ENCODE measurements at places on chromosomes 12 and 14. TPM values are rescaled to one million over a fixed set of nuclear protein-coding genes. Genes with fewer than 3 reads are reported as not detected.

The NRXN3 gene
- total RNA-seq, result 0.51 TPM

GRCh38 chr12:54749191-54749818, 101.1 kb upstream of the DCD start:
- DNase-seq, result no peak
- H3K4me3 ChIP-seq, result no peak overlapping the region
- H3K27me3 ChIP-seq, result no peaks in the 10 kb centered on the region
- H3K4me1 ChIP-seq, result no peaks in the 10 kb centered on the region
- no peak overlapping the region for H3K27ac ChIP-seq

- no peak overlapping the region for H3K4me3 ChIP-seq
- no peak overlapping the region for H3K27ac ChIP-seq
- H3K27me3 ChIP-seq, result no peaks in the 10 kb centered on the region
- no peak for DNase-seq
- no peaks in the 10 kb centered on the region for H3K36me3 ChIP-seq
These were observed 904.4 kb downstream of the GALC start for GRCh38 chr14:87088588-87088987.

DNA sequence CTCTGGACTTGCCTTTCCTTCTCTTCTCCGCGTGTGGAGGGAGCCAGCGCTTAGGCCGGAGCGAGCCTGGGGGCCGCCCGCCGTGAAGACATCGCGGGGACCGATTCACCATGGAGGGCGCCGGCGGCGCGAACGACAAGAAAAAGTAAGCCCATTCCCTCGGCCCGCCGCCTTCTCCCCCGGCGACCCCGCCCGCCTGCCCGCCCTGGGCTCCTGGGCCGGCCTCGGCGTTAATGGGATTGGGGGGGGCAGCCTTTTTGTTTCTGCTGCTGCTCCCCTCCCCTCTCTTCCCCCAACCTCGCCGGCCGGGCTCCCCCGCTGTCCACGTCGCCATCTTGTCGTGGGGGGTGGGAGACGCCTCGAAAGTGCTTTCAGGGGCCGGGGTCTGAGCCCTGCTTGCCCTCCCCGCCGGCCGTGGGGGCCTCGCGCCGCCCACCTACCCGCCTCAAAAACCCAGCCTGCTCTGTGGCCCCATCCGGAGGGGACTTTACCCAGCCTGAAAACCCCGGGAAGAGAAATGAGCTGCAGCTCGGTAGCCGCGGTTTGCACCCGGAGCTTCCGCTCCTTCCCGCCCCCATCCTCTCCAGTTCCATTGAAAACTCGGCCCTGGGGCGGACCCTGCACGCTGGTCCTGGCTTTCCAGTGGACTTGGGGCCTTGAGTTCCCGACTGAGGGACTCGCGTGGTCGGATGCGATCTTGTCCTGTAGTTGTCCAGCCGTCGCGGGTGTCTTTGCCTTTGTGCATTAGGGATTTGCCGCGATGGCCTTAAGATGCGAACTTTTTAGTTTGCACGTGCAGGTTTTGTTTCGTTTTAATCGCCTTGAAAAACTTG, 598 bp downstream of the HIF1A start:
- DNase-seq, result peak; percentile 65
- no peaks in the 10 kb centered on the region for H3K36me3 ChIP-seq
- peaks cover 44% of the 10 kb centered on the region for H3K4me1 ChIP-seq
- H3K27me3 ChIP-seq, result no peaks in the 10 kb centered on the region
- H3K4me3 ChIP-seq, result peak overlapping the region; percentile 90
- peak overlapping the region; percentile 100 for H3K27ac ChIP-seq

The HSPA2 gene
- 3.6 TPM for total RNA-seq

GRCh38 chr14:90839024-90839888, 23.0 kb upstream of the TTC7B start:
- no peaks in the 10 kb centered on the region for H3K4me1 ChIP-seq
- DNase-seq, result no peak
- H3K4me3 ChIP-seq, result no peak overlapping the region
- H3K27me3 ChIP-seq, result no peaks in the 10 kb centered on the region

The SART3 gene
- 28.4 TPM for total RNA-seq

DNA sequence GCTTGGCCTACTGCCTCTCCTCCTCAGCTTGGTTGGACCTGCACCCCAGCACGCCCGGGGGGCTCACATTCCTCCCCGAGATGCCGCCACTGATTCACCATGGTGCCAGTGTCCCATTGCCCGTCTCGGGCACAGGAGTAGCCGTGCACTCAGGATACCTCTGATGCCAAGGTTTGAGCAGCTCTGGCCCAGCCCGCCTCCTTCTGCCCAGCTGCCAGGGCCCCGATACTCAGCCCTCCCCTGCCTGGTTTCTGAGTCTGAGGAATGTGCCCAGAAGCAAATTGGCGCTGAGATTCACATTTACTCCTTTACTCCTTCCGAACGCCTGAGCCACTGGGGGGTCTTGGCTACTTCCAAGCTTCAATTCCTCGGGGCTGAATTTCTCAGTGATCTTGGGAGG, 63.5 kb downstream of the NINJ2 start:
- H3K27ac ChIP-seq, result no peak overlapping the region
- no peak for DNase-seq
- no peaks in the 10 kb centered on the region for H3K27me3 ChIP-seq
- peaks cover 7% of the 10 kb centered on the region for H3K4me1 ChIP-seq
- H3K4me3 ChIP-seq, result no peak overlapping the region
- no peaks in the 10 kb centered on the region for H3K36me3 ChIP-seq

The PLEKHA5 gene
- total RNA-seq, result 14.7 TPM

The GARIN6 gene
- total RNA-seq, result not detected

GRCh38 chr14:75563931-75564330, 14.5 kb upstream of the FLVCR2 start:
- no peak overlapping the region for H3K4me3 ChIP-seq
- no peak for DNase-seq
- H3K36me3 ChIP-seq, result no peaks in the 10 kb centered on the region
- H3K4me1 ChIP-seq, result no peaks in the 10 kb centered on the region

DNA sequence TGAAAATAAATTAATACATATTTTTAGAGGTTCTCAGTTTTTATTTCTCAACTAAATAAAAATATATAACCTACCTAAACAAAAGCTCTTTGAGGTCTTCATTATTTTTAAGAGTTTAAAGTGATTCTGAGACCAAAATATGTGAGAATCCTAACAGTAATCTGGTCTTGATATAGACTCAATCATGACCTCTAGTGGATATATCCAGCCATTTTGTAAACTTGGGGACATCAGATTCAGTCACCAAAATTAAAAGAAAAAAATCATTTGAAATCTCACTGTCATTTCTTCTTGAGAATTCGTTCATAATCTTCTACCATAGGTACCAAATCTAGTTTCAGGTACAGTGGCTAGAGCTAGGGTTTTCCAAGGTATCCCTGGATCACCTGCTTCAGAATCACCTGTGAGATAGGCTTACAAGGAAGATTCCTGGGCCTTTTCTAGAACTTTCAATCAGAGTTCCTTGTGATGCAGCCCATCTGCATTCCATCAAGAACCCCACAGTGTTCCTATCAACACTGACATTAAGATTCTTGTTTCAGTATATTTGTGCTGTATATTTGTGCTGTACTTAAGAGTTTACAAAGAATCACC, 214.9 kb downstream of the ADAMTS20 start:
- H3K4me1 ChIP-seq, result no peaks in the 10 kb centered on the region
- H3K27me3 ChIP-seq, result no peaks in the 10 kb centered on the region
- H3K36me3 ChIP-seq, result no peaks in the 10 kb centered on the region
- no peak for DNase-seq

DNA sequence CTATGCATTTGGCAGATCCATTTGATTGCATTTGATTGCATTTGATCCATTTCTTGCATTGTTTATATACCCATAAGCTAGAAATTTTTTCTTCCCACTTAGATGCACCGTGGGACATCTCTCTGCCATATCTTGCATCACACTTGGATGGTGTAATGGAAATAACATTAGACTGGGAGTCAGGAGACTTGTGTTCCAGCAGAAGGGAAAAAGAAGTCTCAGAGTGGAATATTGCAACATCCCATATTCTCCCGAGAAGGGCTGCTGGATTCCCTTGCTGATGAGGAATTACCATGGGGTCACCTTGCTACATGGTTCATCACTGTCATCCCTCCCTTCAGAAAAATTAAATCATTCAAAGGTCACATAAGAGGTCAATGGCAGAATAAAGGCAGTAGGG, 78.1 kb downstream of the KSR2 start:
- H3K36me3 ChIP-seq, result no peaks in the 10 kb centered on the region
- H3K4me3 ChIP-seq, result no peak overlapping the region
- no peak overlapping the region for H3K27ac ChIP-seq
- no peaks in the 10 kb centered on the region for H3K4me1 ChIP-seq
- no peak for DNase-seq

The COX8C gene
- total RNA-seq, result not detected

DNA sequence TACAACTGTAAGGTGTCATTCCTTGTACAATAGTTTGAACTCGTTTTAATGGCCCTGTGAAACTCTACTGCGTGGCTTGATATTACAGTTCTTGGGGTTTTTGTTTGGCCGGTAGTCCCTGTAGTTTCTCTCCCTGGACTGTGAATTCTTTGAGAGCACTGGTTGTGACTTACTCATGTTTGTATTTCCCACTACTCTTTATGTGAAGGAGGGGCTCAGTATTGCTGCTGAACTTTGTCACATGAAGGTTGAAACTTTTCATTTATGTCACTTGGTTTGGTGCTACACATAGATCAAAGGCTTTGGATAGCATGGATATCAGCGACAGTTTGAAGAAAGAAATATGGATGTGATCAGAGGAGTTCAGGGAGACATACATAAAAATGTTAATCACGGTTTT, 1.5 kb upstream of the POU6F1 start:
- no peak overlapping the region for H3K27ac ChIP-seq
- no peaks in the 10 kb centered on the region for H3K27me3 ChIP-seq
- no peaks in the 10 kb centered on the region for H3K4me1 ChIP-seq
- DNase-seq, result no peak

DNA sequence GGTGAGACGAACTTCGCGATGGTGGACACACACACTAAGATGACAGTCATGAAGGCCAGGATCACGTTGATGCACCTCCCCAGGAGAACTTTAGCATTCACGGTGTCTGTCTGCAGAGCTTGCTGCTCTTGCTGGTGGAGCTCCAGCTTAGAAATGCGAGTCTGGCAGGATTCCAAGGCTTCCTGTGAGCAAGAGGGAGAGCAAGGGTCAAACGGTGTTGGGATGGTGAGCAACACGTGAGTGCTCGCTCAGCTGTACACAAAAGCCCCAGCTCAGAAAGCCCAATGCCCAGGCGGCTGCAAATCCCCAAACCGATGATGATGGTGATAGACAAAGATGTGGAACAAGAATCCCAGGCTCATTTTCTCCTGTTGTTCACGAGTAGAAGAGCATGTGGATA, 78.8 kb downstream of the TMCC3 start:
- no peak overlapping the region for H3K27ac ChIP-seq
- DNase-seq, result peak; percentile 97
- H3K4me1 ChIP-seq, result peaks cover 10% of the 10 kb centered on the region
- H3K27me3 ChIP-seq, result no peaks in the 10 kb centered on the region
- no peak overlapping the region for H3K4me3 ChIP-seq

The ITFG2 gene
- 12.1 TPM for total RNA-seq

GRCh38 chr12:88624911-88625310, 44.6 kb upstream of the KITLG start:
- H3K27ac ChIP-seq, result no peak overlapping the region
- no peak for DNase-seq
- no peaks in the 10 kb centered on the region for H3K4me1 ChIP-seq
- no peaks in the 10 kb centered on the region for H3K27me3 ChIP-seq

GRCh38 chr12:124423761-124424515, 129.0 kb downstream of the RFLNA start:
- no peaks in the 10 kb centered on the region for H3K27me3 ChIP-seq
- H3K36me3 ChIP-seq, result no peaks in the 10 kb centered on the region
- DNase-seq, result no peak
- H3K4me3 ChIP-seq, result no peak overlapping the region
- no peaks in the 10 kb centered on the region for H3K4me1 ChIP-seq

The FLRT2 gene
- 0.12 TPM for total RNA-seq

The NR4A1 gene
- total RNA-seq, result 8.8 TPM

DNA sequence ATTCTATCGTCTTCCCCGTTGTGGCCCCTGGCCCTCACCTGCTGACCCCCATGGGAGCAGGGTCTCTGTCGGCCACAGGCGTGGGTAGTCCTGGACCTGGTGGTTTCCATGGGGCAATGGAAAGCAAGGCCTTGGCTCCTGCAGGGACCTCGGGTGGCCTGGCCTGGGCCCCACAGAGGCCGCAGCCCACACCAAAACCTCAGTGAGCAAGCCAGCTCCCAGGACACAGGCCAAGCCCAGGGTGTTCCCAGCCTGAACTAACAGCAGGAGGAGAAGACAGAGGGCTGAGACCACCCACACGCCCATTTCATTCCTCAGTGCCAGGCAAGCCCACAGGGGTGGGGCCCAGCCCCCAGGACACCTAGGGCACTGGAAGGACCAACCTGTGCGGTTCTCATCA, 16.9 kb downstream of the ABCB9 start:
- H3K27ac ChIP-seq, result no peak overlapping the region
- H3K27me3 ChIP-seq, result no peaks in the 10 kb centered on the region
- no peak overlapping the region for H3K4me3 ChIP-seq
- no peaks in the 10 kb centered on the region for H3K36me3 ChIP-seq

The PROX2 gene
- total RNA-seq, result not detected

The IFNG gene
- total RNA-seq, result not detected

The TEAD4 gene
- 1.9 TPM for total RNA-seq

The INSM2 gene
- not detected for total RNA-seq

- no peak overlapping the region for H3K27ac ChIP-seq
- no peak overlapping the region for H3K4me3 ChIP-seq
- peak; percentile 48 for DNase-seq
- no peaks in the 10 kb centered on the region for H3K27me3 ChIP-seq
- H3K36me3 ChIP-seq, result no peaks in the 10 kb centered on the region
These were observed 27.1 kb upstream of the CDK17 start for GRCh38 chr12:96427269-96427729.

DNA sequence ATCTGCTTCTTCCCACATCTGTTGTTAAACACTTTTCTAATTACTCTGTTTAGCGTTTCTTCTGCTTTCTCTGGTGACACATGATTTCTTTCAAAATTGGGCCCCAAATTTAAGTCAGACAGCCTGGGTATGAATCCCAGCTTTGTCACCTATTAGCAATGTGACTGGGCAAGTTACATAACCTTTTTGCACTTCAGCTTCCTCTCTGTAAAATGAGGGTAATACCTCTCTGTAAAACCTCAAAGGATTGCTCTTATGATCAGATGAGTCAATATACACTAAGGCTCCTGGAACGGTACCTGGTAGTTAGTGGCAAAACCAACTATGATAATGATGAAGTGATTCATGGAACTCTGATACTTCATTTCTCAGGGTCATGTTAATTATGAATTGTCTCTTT, 33.0 kb downstream of the E2F7 start:
- no peaks in the 10 kb centered on the region for H3K27me3 ChIP-seq
- no peak overlapping the region for H3K4me3 ChIP-seq
- H3K4me1 ChIP-seq, result no peaks in the 10 kb centered on the region
- no peaks in the 10 kb centered on the region for H3K36me3 ChIP-seq

The PTPN11 gene
- 66.7 TPM for total RNA-seq

DNA sequence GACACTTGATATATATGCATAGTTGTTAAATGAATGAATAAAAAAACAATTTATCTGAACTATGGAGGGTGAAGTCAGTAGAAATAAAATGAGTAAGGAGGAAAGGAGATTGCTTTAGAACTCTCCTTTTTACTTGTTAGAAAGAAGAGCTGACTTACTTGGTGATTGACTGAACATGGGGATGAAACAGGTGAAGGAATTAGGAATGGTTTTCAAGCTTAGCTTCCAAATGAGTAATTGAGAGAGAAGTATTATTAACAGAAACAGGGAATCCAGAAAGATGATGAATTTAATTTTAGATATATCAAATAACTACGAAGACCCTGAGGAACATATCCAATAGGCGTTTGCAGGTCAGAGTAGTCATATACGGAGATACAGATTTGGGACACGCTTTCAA, 33.6 kb upstream of the EMP1 start:
- H3K4me3 ChIP-seq, result no peak overlapping the region
- no peak overlapping the region for H3K27ac ChIP-seq
- H3K27me3 ChIP-seq, result no peaks in the 10 kb centered on the region
- no peaks in the 10 kb centered on the region for H3K4me1 ChIP-seq

The TMX1 gene
- total RNA-seq, result 17.4 TPM
